A172 (cell line): ENCODE measurements at places on chromosomes 4 and X. TPM values are rescaled to one million over a fixed set of nuclear protein-coding genes. Genes with fewer than 3 reads are reported as not detected.

Gene MAP7D2
- total RNA-seq = 0.03 TPM in 1 of 2 replicates, not detected in the other

Gene DNASE1L1
- 65.3 and 70.8 TPM in 2 replicates for total RNA-seq

Gene CYBB
- 0.19 TPM in 1 of 2 replicates, not detected in the other for total RNA-seq

Gene KCNIP4
- not detected in 2 replicates for total RNA-seq

Gene HS3ST1
- total RNA-seq = not detected in 2 replicates
